ENCODE measurements at places on chromosomes 4 and X.

GRCh38 chr4:56469489-56470210, 2.2 kb downstream of the SRP72 start:
- DNase-seq: no peak

- DNase-seq: no peak
Measured at GRCh38 chrX:29090811-29091210, 503.6 kb downstream of the IL1RAPL1 start.

- DNase-seq: no peak
Measured at GRCh38 chr4:178090640-178091411, 648.6 kb upstream of the AGA start.

DNA sequence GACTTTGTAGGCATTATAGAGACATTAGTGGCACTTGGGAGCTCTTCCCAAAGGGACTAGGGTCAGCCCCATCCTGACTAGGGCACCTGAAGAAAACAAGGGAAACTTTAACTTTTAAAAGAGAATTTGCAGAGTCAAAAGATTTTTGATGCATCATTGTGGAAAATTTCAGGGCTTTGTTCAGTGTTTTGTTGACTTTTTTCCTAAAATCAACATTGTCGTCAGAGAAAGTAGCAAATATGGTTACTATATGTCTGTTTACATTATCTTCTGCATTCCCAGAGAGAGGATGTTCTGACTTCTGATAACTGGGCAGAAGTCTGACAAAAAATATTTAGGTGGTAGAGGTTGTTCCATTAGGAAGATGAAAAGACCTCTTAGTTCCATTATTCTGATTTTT, 51.9 kb downstream of the LUZP4 start:
- no peak for DNase-seq

- DNase-seq: no peak
Measured at GRCh38 chr4:18923496-18924161, 902.1 kb upstream of the LCORL start.

- DNase-seq: no peak
Measured at GRCh38 chrX:67726018-67726417, 182.2 kb downstream of the AR start.

GRCh38 chr4:4693258-4693657, 151.4 kb upstream of the STX18 start:
- DNase-seq: no peak

DNA sequence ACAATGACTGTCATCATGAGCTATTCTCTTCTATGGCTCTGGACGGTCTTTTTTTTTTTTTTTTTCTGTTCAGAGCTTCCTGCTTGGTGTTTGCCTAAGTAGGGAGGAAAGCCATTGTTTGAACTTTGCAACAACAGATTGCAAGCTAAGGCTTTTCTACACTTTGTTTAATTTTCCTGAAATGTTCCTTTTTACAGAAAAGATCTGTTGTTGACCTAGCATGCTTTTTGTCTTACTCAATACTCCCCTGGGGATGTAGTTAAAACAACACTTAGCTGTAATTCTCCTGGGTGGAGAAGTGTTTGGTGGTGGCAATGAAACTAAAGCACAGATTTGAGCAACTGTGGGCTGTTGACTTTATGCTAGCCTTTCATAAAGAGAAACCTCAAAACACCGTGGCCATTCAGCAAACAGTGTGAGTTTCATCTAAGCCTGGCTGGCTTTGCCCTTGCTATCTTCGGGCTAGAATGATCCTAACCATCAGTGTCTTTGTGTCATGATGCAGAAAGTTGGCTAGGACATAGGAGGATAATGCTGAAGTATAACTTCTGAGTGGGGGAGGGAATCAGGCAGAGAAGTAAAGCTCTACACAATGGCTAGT, 110.5 kb downstream of the ANXA3 start:
- DNase-seq: no peak

- DNase-seq: no peak
Measured at GRCh38 chr4:98522636-98523395, 135.6 kb downstream of the TSPAN5 start.

DNA sequence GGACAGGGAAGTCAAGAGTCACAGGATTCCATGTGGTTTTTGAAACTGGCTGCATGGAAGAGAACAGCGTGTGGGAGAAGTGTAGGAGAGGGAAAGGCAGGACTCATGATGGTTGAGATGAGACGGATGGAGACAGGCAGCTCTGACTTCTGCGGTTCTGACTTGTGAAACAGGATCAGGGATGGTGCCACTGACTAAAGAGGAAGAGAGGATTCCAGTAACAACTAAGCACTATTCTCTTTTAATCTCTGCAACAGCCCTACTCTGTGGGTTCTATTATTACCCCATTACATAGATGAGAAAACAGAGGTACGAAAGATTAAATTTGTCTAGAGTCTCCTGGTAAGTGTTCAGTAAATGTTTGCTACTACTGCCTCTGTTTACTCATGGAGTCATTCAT, 156.3 kb downstream of the CBR4 start:
- DNase-seq: no peak

DNA sequence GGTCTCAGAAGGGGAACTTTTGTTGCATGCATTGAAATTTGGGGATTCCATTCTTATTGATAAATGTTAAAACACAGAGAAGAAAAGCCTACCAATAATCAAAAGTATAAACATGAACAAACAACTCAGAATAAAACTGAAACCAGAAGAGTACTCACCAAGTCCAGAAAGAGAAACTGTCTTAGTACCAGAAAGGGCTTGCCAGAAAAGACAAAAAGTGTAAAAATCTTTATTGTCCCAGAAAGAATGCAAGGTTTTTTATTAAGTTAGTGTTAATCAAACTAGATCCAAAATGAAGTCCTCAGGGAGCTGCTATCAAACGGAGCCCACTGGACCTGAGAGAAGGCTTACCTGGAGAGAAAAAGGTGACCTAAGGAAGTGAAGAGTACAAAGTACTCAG, 897.5 kb downstream of the PCDH7 start:
- DNase-seq: no peak

GRCh38 chr4:6226506-6226905, 26.2 kb upstream of the JAKMIP1 start:
- DNase-seq: no peak

GRCh38 chr4:69896530-69897116, 34.2 kb upstream of the CSN1S1 start:
- no peak for DNase-seq

GRCh38 chrX:55056820-55057674, 17.8 kb upstream of the PAGE2B start:
- no peak for DNase-seq

GRCh38 chrX:23845351-23845817, 62.4 kb downstream of the APOO start:
- DNase-seq: no peak

- DNase-seq: no peak
Measured at GRCh38 chr4:114677346-114677979, 78.9 kb downstream of the UGT8 start.

DNA sequence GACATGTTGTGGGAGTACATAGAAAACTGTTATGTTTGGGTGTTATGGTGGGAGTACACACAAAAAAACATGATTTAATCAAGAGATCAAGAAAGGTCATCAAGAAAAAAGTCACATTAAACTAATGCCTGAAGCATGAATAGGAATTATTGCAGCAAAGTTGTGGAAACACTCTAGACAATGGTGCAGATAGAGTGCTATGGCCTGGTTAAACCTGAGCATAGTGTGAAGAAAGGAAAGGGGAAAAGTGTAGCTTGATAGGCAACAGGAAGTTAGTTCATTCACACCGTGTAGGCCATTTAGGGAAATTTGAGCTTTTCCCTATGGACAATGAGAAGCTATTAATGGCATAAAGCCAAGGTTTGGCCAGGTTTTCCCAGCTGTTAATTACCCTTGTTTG, 162.1 kb upstream of the EMCN start:
- no peak for DNase-seq
